ENCODE measurements at places on chromosomes 13 and 19. TPM values are rescaled to one million over a fixed set of nuclear protein-coding genes. Genes with fewer than 3 reads are reported as not detected.

The KLHL1 gene
- not detected for total RNA-seq

The ZNF284 gene
- total RNA-seq, result 0.44 TPM

The ZNF813 gene
- 3.2 TPM for total RNA-seq

DNA sequence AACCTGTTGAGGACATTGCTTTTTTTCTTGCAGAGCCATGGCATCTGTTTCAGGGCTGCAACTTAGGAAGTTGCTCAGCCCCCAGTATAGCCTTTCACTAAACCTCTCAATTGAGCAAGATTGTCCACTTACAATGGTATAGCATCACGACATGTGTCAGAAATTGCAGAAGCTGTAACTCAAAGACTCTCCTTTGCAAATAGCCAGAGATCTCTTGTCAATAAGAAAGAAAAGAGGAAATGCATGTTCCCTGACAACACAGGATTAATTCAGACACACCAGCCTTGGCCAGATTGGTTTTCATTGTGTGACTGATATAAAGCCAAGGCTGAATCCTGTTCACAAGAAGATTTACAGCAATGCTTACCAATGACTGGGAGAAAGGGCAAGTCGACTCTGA is 38.7 kb upstream of the CYSLTR2 start:
- DNase-seq, result no peak

DNA sequence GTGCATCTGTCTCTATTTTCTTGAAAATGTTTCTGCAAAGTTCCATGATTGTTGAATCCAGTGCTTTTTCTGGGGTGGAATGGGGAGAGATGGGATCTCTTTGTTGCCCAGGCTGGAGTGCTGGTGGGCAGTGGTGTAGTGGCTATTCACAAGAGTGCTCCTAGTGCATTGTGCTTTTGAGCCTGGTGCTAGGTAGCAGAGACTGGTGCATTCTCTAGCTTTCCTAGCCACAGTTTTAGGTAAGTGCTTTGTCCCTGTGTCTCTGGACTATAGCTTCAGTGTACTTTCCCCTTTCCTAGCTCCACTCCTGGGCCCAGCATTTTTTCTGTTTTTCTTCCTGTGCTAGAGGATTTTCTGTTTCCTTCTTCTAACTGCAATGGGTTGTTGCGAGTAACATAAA is 825.6 kb downstream of the SLITRK6 start:
- DNase-seq, result no peak

DNA sequence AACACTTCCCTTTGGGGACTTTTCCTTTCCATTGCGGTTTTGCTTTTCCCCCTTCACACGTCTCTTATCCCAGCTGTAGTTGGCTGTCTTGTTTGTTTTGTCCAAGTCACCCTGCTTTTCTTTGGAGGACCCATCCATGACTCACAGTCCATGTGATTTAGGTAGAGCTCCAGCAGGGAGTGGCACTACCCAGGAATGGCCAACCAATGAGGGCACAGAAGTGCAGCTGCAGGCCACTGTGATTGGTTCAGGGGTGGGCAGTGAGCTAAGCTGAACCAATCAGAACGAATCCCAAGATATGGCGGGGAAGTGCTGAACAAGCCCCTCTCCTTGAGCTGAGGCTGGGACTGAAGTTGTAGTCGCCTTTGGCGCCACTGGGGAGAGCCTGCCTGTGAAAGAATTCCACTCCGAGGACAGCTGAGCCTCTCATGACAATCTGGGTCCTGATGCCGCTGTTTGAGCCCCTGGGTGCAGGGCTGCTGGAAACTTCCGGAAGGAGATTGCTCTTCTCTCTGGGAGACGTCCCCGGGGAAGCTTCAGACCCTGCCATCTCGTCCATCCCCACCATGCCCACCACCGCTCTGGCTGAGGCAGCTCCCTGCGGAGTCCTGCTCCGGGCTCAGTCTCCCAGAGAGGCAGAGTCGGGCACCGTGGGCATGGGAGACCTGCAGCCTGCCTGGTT is 62.9 kb upstream of the URI1 start:
- no peak for DNase-seq

- DNase-seq, result no peak
These were observed at the start of gene FLT1 for GRCh38 chr13:28494778-28495537. Gene FLT1, minus strand, starts transcription at chr13:28495128. Its CDS starts 285 bp downstream, at chr13:28494843.

GRCh38 chr19:17743874-17744580 is 7.2 kb upstream of the FCHO1 start:
- DNase-seq, result no peak

GRCh38 chr19:33640773-33641172 is 19.0 kb downstream of the CHST8 start:
- DNase-seq, result no peak

DNA sequence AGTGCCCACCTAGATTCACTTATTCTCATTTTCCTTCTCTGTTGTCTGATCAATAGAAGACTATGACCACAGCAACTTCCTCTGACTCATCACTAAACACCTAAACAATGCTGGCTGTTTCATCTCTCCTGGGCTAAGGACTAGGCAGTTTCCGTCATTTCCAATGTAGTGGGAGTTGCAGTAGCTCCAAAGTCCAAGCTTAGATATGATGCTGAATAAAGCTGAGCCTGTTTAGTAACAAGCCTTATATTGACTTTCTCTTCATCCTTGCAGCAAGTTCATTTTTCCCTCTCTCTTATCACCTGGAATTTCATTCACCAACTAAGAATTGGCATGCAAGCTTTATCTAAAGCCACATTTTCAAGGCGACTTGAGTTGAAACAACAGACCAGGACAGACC is 53.5 kb upstream of the PCDH9 start:
- no peak for DNase-seq
